Endodermal cell (in vitro differentiated cells): ENCODE measurements at places on chromosomes 5 and 9.

- no peak for DNase-seq
Measured at GRCh38 chr5:60887746-60888145, 43.7 kb upstream of the ELOVL7 start.

DNA sequence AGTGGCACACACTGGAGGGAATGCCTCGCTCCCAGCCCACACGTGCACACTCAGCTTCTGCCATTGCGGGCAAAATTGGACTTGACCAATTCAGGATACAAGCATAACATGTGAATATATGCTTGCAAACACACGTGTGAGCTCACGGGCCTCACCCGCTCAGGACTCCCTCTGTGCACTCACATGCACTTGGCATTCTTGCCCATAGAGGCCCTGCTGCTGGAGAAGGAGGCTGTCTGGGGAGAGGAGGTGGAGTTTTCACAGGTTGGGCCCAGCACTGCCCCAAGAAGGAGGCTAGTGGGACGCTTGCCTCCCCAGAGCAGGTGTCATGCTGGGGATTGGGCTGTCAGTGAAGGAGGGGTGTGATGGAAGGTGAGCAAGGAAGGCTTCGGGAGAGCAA, 1.7 kb downstream of the MYMK start:
- DNase-seq = no peak

GRCh38 chr9:80664327-80665210, 1024.8 kb downstream of the TLE1 start:
- no peak for DNase-seq

DNA sequence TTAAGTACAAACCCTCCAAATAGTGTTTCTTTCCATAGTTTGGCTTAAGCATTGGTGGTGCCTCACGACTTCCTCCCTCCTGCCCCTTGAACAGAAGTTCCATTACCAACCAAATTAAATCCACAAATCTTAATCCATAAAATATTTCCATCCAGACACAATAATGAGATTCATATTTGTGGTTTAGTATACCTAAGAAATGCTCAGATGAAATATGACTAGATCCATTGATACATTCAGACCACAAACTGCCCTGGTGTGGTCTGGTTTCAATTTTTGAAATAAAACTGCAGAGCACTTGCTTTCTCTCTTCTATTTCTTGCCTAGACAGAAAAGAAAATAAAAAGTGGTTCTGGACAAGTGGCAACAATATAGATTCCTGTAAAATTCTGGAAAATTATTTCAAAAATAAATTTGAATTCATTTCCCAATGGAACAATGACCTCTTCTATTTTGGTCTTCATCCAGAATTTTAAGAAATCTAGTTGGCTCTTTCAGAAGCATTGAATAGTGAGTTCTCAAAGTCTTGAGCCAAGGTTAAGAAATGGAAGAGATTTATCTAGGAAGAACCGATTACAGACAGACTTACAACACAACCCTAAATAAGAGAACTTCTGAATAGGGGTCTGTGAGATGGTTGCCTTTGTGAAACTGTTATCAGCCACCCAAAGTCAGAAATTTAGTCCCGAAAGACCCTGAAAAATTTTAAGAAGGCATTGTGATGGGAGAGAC, 14.0 kb downstream of the TNC start:
- DNase-seq = no peak

- no peak for DNase-seq
Measured at GRCh38 chr5:14849516-14850294, 21.9 kb downstream of the ANKH start.

DNA sequence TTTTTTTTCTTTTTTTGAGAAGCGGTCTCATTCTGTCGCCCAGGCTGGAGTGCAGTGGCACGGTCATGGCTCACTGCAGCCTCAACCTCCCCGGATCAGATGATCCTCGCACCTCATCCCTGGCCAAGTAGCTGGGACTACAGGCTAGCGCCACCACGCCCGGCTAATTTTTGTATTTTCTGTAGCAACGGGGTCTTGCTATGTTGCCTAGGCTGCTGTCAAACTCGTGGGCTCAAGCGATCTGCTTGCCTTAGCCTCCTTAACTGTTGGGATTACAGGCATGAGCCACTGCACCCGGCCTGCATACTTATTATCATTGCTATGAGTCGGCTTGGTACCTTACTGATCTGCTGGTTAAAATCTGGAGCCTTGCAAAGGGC, 790 bp upstream of the IARS1 start:
- DNase-seq = peak; percentile 54

DNA sequence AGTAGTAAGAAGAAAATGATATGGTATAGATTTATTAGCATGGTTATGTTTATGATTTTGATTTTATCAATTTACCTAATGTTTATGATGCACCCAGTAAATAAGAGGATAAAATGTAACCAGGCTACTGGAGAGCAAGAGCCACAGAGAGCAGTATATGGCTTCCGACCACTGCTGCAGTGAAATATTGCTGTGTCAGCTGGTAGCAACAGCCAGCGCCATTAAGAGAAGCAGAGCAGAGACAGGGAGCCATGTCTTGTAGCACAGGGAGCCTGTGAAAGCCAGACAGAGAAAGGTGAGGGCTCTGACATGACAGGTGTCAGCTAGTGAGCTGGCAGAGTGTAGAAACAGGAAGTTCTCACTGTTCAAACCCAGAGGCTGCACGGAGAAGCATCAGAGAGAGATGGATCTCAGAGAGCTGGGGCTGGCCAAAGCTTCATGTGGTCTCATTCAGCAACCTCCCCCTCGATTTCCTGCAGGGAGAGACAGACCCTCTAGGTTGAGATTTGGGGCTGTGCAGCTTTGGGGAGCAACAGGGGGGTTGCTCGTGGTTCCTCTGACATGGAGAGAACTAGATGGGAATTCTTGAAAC, 202.1 kb downstream of the MED10 start:
- no peak for DNase-seq

- DNase-seq = no peak
Measured at GRCh38 chr5:169803077-169803981, 166.3 kb downstream of the DOCK2 start.

DNA sequence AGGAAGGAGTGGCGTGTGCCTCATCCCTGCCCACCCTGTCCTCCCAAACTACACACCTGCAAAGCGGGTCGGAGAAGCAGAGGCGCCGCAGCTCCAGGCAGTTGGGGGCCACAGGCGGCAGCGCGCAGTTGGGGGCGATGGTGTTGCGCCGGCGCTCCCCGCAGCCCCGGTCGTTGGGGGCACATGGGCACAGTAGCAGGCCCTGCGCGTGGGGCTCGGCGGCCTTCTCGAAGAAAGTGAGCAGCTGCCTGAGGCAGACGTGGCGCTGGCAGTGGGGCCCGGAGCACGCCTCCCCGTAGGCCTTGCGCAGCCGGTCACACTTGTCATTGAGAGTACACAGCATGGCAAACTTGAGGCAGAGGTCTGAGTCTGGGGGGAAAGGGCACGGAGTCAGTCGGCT, 16.8 kb downstream of the GFRA3 start:
- no peak for DNase-seq

DNA sequence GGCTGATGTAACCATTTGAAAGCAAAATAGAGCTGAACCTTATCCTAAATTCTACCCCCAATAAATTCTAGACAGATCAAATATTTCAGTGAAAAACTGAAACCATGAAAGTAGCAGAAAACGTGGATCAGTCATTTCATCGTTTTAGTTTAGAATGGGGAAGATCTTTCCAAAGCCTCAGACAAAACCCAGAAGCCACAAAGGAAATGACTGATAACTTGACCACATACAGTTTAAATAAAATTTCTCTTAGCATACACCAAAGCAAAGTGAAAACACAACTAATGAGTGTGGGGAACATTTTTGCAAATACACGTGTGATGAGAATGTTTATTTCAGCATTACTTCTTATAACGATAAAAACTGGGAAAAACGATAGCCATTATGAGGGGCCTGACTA, 284.8 kb downstream of the ADGRV1 start:
- no peak for DNase-seq
